ENCODE measurements at places on chromosomes 7 and 10.

DNA sequence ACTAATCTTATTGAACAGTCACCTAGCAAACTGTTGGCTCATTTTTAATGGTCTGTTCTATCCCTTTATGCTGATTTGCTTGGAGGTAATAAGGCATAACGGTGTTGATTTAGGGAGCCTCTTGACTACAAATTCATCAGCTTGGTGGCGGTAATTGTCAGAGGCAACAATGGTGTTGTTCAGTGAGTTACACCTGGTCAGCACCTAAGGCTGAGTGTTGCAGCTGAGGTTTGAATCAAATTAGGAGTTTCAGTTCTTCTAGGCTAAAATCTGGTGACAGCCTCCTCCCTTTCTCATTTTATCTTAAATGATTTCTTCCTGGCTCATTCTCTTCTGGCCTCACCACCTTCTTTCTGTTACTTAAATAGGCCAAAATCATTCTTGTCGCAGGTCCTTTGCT, 42.3 kb upstream of the SP8 start:
- no peak for DNase-seq

DNA sequence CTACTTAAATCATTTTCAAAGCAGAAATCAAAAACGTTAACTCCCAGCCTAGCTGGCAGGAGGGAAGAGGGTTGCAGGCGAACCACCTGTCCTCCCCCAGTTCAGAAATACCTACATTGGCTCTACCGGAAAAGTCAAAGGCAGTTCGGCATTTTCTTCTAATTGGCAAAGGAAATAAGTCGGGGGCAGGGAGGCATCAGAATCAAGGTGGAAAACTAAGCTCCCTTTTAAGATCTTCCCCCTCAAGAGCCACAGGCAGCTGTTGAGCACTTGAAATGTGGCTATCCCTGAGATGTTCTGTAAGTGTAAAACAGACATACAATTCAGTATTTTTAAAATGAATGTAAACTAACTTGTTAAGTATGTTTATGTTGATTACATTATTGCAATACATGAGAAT, 957 bp upstream of the ELMO1 start:
- DNase-seq: peak; percentile 64

DNA sequence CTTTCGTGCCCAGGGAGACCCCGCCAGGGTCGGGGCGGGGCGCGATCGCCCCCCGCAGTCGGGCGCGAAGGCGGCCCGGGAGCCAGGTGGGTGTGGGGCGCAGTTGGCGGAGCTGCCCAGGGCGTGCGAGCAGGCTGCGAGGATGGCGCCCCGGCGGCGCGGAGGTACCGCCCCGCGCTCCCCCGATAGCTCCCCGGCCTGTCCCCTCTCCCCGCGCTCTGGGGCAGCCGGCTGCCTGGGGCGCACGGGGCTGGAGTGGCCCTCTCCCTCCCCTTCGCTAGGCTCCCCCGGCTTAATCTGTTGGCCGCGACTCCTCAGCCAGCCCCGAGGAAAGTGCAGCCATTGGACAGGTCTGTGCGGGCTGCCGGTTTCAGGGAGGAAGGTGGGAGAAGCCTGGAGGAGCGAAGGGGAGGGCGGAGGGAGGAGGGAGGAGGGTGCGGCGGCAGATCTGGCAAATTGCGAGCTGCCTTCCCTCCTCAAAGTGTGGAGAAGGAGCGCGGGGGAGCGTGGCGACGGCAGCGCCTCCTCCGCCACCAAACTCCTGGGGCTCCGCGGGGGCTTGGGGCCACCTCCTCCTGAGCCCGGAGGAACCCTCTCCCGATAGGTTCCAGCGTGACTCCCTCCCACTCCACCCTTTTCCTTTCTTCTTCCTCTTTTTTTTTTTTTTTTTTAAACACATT, 361 bp upstream of the PLXDC2 start:
- DNase-seq: peak; percentile 8

GRCh38 chr10:85661123-85661522, 705.5 kb downstream of the GRID1 start:
- no peak for DNase-seq

DNA sequence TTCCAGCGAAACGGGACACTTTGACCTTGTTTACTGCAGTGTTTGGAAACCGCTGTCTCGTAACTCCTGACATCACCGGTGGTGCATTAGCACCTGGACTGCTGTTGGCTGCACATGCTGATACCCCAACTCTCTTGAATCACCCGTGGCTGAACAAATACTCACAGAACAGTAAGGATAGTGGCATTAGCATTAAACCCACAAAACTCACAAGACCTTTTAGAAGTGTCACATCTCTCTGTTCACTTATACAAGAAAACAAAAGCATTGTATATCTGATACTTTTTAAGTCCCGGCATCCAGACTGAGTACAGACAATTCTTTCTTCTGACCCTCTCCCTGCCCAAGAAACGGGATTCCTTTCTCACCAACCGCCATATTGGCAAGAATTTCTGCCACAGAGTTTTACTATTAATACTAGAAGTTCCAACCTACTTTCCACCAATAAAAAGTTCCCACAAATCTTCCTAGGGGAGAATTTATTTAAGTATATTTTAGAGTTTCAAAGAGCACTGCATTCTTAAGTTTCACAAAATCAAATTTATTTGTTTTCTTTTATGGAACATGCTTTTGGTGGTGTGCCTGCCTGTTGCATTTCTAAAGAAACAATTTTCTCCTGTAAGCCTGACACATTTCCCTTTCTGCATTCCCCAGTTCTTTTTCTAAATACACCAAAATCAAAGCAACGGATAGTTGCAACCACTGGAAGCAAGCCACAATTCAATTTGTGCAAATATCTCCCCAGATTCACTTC, 208.4 kb upstream of the KLF14 start:
- no peak for DNase-seq

All from NCI-H524 treated with DMSO at 0.1 percent for 48 hours (cell line).